ENCODE measurements at places on chromosomes 5 and 9.

GRCh38 chr5:124370601-124371000 lies 375.8 kb downstream of the ZNF608 start:
- DNase-seq = no peak

- no peak for DNase-seq
Observed at GRCh38 chr5:133969654-133970324, 1.4 kb upstream of the C5orf15 start.

DNA sequence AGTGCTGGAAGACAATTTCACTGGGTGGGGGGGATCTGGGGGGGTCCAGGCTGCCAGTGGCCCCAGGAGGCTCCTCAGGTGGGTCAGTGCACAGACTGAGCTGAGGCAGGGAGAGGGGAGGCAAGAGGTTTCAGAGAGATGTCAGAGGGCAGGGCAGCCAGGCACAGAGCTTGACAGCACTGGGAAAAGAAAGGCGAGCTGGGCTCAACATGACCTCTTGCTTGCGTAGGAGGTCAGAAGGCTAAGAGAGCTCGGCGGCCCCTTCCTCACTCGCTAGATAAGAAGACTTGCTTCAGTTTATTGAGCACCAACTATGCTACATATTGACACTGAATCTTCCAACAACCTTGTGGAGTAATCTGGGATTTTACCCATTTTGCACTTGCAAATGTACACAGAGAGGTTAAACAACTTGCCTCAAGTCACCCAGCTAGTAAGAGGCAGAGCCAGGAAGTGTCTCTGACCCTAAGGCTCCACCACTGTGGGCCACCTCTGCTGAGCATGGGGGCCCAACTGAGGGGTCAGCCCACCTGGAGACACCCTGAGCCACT lies 3.5 kb downstream of the PDLIM7 start:
- no peak for DNase-seq

- no peak for DNase-seq
Observed at GRCh38 chr5:68454766-68455165, 239.2 kb downstream of the PIK3R1 start.

DNA sequence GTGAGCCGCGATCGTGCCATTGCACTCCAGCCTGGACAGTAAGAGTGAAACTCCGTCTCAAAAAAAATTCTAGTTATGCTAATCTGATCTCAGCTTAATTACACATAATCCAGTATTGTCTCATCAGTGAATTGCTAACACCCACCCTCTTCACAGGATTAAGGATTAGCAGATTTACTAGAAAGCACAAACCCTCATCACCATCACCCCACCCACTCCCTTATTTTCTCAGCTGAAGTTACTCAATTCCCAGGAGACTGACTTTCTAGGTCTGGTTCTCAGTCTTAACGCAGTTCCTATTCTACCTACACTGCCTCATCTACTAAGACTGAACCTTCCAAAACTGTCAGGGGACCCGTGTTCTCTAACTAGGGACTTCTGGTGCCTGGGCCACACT lies 9.0 kb downstream of the TOR1B start:
- no peak for DNase-seq

DNA sequence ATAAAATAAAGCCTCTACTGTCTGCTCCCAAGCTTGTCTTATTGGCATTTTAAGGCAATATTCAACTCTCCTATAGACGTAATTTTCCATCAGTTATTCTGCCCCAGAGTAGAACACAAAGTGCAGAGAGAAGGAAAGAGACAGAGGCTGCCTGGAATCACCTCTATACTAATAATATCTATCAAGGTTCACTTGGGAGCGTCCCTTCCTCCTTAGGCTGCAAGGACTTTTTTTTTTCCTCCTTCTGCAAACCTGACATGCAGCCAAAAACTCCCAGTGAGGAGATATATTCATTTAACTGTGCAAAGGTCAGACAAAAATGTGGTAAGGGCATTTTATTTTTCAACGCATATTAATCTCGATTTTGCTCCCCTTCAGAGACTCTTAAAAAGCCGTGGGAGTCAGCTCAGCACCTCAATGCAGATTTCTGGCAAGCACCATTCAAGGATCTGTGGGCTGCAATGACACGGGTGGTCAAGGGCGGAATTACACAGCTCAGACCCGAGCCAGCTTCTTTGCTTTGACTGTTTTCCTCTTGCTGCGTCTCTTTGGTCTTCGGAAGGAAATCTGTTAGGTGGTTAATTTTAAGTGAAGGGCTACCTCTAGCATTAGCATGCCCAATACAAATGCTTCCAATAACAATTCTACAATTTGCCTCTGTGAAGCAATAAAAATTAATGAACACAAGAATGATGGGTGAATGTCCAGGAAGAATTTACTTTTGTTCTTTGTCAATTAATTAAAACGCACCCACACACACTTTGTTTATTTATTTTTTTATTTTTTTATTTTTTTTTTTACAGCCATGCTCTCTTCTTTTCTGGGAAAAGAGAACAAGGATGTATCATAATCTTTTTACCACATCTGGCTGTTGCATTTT lies 587.7 kb upstream of the GRAMD2B start:
- no peak for DNase-seq

DNA sequence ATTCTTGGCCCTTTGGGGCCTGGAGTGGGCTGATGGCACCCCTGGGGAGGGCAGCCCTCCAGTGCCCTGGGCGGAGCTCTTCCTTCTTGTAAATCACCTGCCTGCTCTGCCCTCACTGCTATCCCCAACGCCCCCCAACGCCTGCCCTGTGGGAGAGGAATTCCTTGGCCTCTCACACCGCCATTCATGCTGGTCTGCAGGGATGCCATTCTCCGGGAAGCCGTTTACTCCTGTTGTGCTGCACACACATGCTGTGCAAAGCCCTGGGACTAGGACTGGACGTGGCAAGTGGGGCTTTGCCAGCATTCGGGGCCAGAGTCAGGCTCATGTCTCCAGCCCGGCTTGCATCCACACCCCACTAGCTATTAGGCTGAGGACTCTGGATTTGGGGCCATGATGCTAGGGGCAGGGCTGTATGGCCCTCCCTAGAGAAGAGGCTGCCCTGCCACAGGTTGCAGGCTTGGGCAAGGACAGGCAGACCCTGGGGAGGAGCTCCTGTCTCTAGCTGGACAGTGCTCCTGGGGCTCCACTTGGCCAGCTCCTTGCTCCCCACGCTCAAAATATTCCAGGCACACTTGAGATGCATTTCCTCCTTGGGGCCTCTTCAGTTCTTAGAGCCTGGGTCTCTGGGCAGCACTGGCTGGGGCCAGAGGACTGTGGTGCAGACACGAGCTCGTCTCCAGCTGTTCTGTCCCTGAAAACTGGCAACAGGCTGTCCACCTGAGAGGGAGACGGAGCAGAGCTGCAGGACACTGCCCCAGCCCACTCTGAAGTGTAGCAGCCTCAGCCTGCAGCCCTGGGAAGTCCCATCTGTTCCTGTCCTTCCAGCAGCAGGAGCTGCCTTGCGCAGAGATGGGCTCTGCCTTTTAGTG lies 226.9 kb downstream of the CACNA1B start:
- DNase-seq = no peak

GRCh38 chr5:55731848-55732247 lies 6.0 kb upstream of the DDX4 start:
- no peak for DNase-seq

- DNase-seq = no peak
Observed at GRCh38 chr9:112437406-112437805, 49.2 kb upstream of the KIAA1958 start.

- DNase-seq = no peak
Observed at GRCh38 chr9:126374366-126374781, 47.7 kb downstream of the MVB12B start.

DNA sequence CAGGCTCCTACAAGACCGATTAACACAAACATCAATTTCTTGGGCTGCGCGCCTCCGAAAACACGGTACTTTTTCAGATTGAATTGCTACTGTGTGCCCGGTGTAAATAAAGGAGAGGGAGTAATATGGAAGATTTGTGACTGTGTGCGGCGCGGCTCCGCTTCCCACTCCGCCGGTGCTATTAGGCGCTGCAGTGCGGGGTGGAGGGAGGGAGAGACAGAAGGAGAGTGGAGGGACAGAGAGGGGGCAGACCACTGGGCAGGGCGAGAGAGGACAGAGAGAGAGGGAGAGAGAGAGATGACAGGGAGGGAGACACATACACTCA lies 24.7 kb upstream of the RNU6ATAC start:
- no peak for DNase-seq

- DNase-seq = no peak
Observed at GRCh38 chr5:10689391-10690081, 71.5 kb downstream of the DAP start.

GRCh38 chr5:36438765-36439561 lies 137.3 kb upstream of the RANBP3L start:
- no peak for DNase-seq

GRCh38 chr5:127296321-127296720 lies 5.7 kb downstream of the MEGF10 start:
- DNase-seq = no peak

- DNase-seq = no peak
Observed at GRCh38 chr5:68288707-68289134, 73.2 kb downstream of the PIK3R1 start.

DNA sequence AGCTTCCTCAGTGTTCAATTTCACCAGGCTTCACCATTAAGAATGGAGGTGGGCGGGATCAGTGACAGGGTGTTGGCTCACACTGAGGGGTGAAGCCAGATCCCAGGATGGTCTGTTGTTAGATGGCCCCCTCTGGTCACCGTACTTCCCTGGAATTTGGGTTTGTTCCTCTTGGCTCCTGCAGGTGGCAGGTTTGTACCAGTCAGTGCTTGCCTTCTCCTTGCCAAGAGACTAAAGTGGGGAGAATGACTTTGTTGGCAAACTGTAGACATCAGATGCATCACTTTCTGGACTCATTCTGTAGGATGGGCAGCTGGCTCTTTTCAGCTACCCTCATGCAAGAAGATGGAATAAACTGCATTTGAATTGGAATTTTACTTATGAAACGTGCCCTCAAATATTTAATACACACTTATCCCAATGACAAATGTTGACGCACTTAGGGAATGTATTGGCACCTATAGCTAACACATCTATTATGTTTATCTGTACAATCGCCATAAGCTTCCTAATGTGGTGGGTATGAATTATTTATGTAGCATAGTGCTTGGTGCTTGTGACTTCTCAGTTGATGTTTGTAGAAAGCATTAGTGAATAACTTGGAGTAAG lies 31.4 kb upstream of the ANKRD55 start:
- no peak for DNase-seq

DNA sequence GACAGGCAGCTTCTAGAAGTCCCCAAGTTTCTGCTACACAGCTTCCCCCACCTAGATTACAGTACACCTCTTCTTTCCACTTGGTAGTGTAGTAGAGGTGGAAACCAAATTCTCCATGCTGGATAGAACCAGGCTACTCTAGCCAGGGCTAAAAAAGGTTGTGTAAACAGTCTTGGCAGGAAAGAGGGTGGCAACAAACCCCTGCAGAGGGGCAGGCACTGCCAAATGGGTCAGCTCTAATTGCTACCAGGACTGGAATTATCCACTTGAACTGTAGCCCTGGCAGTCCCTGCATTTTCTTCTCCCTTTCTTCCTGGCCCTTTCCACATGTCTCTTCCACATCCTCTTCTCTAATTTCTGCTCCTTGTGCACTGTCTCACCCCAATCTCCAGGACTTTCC lies 24.8 kb downstream of the RANBP3L start:
- DNase-seq = no peak

- DNase-seq = no peak
Observed at GRCh38 chr5:19175776-19176570, 812.0 kb downstream of the CDH18 start.

GRCh38 chr5:14039063-14039462 lies 94.6 kb upstream of the DNAH5 start:
- DNase-seq = no peak

DNA sequence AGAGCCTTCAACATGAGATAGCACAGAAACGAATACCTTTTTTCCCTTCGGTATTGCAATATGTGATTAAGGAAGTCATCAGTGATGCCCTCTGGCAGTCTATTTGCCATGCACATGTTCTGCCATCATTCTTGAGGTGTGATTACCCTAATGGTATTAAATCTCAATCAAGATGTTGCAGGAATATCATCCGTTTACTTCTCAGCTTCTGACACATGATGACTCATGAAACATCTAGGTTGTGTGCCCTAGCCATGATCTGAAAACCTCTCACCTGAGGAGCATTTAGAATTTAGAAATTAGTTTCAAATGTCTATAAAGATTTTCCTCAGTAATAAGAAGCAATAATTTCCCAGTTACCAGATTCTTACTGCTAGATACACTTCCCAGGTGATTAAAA lies 209.1 kb downstream of the ADGRV1 start:
- no peak for DNase-seq

GRCh38 chr9:91905991-91906469 lies 44.0 kb downstream of the ROR2 start:
- DNase-seq = no peak

DNA sequence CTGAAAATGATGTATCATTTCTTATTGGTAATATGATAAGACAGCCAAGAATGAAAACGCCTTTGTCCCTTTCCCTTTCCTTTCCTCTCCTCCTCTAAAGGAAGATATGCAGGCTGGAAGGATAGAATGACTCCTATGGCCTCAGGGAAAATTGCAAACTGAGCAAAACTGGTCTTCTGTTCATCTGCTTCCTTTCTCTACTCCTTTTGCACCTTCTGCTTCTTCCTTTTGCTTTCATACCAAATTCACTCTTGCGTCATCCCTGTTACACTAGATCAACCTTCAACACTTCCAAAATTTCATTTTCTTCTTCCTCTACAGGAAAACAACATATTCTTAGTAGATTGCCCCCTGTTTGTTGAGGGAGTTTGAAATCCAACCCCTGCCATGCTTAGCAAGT lies 234.1 kb downstream of the ADAMTS6 start:
- DNase-seq = no peak

GRCh38 chr9:79812099-79812498 lies 240.3 kb downstream of the TLE4 start:
- no peak for DNase-seq

DNA sequence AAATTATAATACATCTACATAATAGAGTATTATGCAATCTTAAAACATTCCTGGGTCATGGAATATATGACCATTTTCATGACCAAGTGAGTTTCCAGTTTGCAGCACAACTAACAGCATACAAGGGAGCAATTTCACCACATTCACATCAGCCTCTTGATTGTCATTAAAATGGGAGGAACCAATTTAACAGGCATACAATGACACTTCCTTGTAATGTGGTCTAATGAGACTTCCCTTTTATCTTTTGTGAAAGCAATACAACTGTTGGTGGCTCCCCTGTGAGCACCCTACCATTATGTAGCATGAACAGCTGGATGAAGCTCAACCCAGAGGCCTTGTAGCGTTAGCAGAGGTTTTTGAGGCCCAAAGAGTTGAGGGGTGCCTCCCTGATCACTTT lies 13.6 kb upstream of the TMOD1 start:
- no peak for DNase-seq

Measured in NCI-H1092 (cell line).